ENCODE measurements at places on chromosomes 2 and 18.

DNA sequence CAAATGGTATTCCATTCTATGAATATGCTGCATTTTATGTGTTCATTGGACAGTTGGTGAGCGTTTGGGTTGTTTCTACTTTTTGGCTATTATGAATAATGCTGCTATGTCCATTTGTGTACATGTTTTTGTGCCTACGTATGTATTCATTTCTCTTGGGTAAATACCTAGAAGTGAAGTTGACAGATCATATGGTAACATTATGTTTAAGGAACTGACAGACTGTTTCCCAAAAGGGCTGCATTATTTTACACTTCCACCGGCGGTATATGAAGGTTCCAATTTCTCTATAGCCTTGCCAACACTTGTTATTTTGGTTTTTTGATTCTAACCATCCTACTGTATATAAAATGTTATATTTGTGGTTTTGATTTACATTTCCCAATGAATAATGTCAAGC is 703.9 kb upstream of the CDH2 start:
- DNase-seq = no peak

GRCh38 chr2:174581491-174581890 is 16.1 kb downstream of the WIPF1 start:
- no peak for DNase-seq

GRCh38 chr2:10157293-10157692 is 34.8 kb downstream of the RRM2 start:
- DNase-seq = no peak

- DNase-seq = no peak
These were observed 484.1 kb upstream of the VRK2 start for GRCh38 chr2:57562495-57562894.

DNA sequence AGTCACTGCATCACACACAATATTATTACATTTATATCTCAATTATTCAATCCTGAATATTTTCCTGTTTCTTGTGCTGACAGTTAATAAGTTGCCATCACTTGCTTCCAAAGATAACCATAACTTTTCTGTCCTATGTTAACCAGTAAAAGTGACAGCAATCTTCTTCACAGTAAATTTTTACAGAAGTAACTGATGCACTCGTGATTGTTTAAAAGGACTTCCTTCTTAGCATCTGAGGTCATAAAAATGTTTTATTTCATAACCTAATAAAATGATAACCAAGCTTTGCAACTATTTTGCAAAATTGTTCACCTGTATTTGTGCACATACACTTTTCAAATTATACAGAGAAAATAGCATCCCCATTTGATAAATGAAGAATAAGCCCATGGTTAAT is 20.6 kb upstream of the ANKRD62 start:
- DNase-seq = no peak
